ENCODE measurements at places on chromosomes 3 and 15. TPM values are rescaled to one million over a fixed set of nuclear protein-coding genes. Genes with fewer than 3 reads are reported as not detected.

The ALPK3 gene
- total RNA-seq = 0.89 TPM

DNA sequence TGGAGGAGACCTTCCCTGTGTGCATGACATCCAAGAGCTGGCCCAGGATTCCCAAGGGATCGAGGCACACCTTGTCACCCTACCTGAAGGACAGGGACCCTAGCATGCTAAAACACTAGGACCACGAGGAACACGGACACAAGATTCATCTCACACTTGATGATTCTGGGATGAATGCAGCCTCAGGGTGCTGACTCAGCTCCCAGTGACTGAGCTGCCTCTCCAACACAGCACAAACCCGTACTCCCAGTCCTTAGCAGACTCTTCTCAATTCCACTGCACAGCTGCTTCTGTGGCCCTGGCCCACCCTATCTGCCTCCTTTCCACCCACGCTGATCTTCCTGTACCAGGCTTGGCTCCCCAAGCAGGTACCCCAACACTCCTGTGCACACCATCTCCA is 9.1 kb upstream of the OXTR start:
- DNase-seq = no peak

GRCh38 chr3:11363715-11364114 is 91.5 kb downstream of the ATG7 start:
- no peak for DNase-seq

GRCh38 chr3:38988955-38989354 is 62.8 kb downstream of the SCN11A start:
- DNase-seq = no peak

DNA sequence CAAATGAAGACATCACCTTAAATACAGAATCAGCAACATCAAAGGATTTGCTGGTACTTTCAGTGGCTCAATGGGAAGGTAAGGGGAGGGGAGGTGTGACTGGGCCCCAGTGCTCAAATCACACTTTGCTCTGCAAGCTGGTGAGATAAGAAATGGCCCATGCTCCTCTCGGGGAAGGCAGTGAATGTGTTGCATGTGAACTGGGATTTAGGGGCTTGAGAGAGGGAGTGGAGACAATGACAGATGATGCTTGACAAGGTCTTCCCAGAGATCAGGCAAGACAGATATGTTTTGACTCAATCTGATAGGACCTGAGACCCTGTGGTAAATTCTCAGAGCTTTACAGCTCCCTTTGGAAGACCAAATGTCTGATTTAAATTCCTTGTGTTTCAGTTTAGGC is 233.0 kb upstream of the PROK2 start:
- DNase-seq = no peak

DNA sequence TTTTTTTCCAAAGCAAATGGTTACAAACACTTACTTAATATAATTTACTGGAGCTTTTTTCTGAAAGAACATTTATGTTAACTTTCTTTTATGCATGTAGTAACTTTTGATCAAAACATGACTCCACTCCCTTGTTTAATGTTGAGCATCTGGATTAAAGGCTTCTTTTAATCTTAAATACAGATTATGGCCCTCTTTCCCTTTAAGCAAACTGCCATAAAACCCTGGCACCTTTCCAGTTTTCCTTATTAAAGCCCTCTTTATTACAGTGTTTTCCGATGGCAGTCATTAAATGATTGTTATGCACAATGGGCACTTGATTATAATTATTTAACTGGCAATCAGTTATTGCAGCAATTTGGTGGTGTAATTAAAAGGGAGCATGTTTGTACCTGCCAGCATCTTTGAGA is 167.0 kb downstream of the VGLL4 start:
- DNase-seq = no peak

GRCh38 chr3:73426606-73427005 is 198.1 kb downstream of the PDZRN3 start:
- no peak for DNase-seq

- DNase-seq = no peak
Measured at GRCh38 chr3:99508191-99508590, 130.2 kb upstream of the COL8A1 start.

DNA sequence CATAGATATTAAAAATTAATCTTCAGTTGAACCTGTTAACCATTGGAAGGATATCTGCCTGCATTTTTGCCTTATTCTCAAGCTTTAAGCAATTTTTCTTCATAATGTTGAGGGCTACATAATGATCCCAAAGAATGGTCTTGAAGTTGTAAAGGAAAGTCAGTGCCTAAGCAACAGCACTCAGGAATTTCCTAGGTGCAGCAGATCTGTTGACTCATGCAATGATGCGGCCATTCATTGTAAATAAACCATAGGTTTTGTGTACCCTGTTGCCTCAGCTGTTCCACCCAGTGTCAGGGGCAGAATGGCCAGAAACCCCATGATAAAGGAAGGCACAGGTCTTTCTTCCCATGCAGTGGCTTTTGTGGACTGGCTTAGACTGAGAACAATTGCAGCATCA is 78.4 kb upstream of the TRIM42 start:
- no peak for DNase-seq

GRCh38 chr15:101390462-101390861 is 95.4 kb upstream of the SNRPA1 start:
- DNase-seq = no peak

Measured in ovary (tissue), 10 donors.